ENCODE measurements at places on chromosomes 6 and 20. TPM values are rescaled to one million over a fixed set of nuclear protein-coding genes. Genes with fewer than 3 reads are reported as not detected.
A peak's percentile ranks its signal among the peaks of the same experiment; 100 is the strongest.

The SLC22A2 gene
- not detected for total RNA-seq

The CLPSL2 gene
- total RNA-seq, result not detected

The HCK gene
- total RNA-seq, result 0.61 TPM

The C20orf144 gene
- total RNA-seq, result 0.39 TPM

The OR2H1 gene
- not detected for total RNA-seq

The SRC gene
- total RNA-seq, result 5.6 TPM

The MAS1 gene
- not detected for total RNA-seq

The PSORS1C2 gene
- not detected for total RNA-seq

The HSPA1B gene
- 49.0 TPM for total RNA-seq

The OR2H2 gene
- not detected for total RNA-seq

The CFAP61 gene
- not detected for total RNA-seq

The LY6G6F gene
- not detected for total RNA-seq

DNA sequence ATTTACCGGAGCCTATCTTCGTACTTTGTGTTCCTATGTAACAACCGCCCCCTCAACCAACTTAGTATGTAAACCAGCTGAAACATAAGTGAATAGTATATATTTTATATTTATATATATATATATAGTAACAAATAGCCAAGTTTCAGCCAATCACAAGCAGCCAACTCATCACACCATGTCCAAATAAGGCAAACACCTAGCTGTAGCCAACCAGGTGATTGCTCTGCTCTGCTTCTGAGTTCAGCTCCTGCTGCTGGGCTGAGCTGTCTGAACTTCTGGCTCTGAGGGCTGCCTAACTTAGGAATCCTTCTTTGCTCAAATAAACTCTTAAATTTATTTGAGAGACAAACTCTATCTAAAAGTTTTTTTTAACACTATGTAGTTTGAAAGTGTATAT is 101.6 kb upstream of the SOX4 start:
- no peaks in the 10 kb centered on the region for H3K27me3 ChIP-seq
- H3K27ac ChIP-seq, result no peak overlapping the region
- no peak for DNase-seq
- no peak overlapping the region for H3K4me3 ChIP-seq

DNA sequence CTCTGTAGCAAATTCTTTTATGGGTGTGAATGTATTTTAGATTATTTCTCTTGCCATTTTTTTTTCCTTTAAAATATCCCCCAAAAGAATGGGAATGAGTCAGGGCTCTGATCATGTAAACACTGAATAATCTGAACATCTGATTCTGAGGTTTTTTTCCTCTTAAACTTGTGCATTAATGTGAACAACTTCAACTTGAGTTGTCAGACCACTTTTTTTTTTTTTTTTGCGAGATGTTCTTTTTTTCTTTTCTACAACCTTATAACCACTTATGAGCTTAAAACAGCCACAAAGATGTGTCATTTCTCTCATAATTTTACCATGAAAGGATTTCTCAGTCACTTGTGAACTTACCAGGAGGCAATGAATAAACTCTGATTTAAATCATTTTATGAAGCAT is 85.3 kb downstream of the TBC1D7 start:
- no peak for DNase-seq
- peaks cover 2% of the 10 kb centered on the region for H3K36me3 ChIP-seq

DNA sequence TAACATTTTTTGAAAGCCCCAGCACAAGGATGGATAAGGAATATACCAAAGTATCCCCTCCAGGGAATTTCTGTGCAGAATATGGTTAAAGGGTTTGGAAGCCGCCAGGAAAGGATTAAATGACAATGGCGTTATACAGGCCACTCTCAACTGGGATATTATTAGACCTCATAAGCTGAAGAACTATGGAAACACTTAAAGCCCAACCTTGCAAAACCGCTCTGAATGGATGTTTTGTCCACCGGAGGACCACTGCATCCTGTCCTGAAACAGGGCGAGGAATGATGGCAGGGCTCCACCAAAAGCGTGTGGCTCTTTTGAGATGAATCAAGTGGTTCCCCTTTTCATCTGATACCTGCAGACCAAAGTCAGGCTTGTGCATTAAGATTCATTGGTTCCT is 32.4 kb downstream of the NFATC2 start:
- peaks cover 52% of the 10 kb centered on the region for H3K4me1 ChIP-seq
- H3K4me3 ChIP-seq, result no peak overlapping the region
- peaks cover 58% of the 10 kb centered on the region for H3K36me3 ChIP-seq

GRCh38 chr6:139728876-139729427 is 354.5 kb upstream of the CITED2 start:
- H3K27me3 ChIP-seq, result no peaks in the 10 kb centered on the region
- no peak overlapping the region for H3K27ac ChIP-seq
- no peak for DNase-seq
- no peaks in the 10 kb centered on the region for H3K4me1 ChIP-seq

DNA sequence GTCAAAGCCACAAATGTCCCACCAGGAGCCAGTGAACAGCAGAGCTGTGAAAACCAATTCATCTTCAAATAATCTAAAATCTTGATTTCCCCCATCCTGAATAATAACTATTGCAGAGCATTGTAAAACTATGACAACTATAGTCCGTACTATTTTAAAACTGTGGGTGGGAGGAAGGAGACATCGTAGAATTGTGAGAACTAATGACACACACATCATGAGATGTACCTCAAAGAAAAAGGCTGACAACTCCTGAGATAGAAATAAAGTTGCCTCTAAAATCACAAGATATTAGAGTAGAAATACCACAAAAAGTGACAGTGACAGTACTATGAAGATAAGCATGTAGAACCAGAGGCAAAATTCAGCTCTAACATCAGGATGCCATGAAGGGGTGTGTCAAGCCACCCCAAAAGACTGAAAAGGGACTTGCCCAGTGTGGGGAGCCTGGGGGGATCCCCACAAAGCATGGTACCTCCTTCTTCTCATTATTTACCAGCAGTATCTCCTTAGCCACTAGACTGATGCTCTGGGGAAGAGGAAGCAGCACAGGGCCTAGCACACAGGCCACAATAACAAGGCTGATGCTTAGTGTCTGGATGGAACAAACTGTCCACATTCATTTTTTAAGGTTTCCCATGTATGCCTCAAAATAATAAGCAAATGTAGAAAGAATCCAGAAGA is 13.4 kb downstream of the NAPB start:
- DNase-seq, result no peak
- H3K36me3 ChIP-seq, result peaks cover 8% of the 10 kb centered on the region
- H3K27me3 ChIP-seq, result no peaks in the 10 kb centered on the region
- no peak overlapping the region for H3K27ac ChIP-seq

- H3K36me3 ChIP-seq, result no peaks in the 10 kb centered on the region
- no peak overlapping the region for H3K4me3 ChIP-seq
- DNase-seq, result no peak
- peaks cover 23% of the 10 kb centered on the region for H3K27me3 ChIP-seq
- peaks cover 15% of the 10 kb centered on the region for H3K4me1 ChIP-seq
- H3K27ac ChIP-seq, result no peak overlapping the region
Observed at GRCh38 chr6:45665859-45666258, 288.1 kb upstream of the SUPT3H start.

- H3K27me3 ChIP-seq, result no peaks in the 10 kb centered on the region
- H3K4me3 ChIP-seq, result no peak overlapping the region
- peaks cover 15% of the 10 kb centered on the region for H3K4me1 ChIP-seq
Observed at GRCh38 chr6:14312587-14312986, 195.0 kb downstream of the CD83 start.

GRCh38 chr20:58000861-58001260 is 227.6 kb downstream of the ANKRD60 start:
- H3K36me3 ChIP-seq, result no peaks in the 10 kb centered on the region
- H3K27me3 ChIP-seq, result peaks cover 21% of the 10 kb centered on the region
- DNase-seq, result no peak
- H3K4me3 ChIP-seq, result no peak overlapping the region

GRCh38 chr6:19443411-19443810 is 393.8 kb upstream of the ID4 start:
- no peaks in the 10 kb centered on the region for H3K4me1 ChIP-seq
- no peak overlapping the region for H3K4me3 ChIP-seq
- no peak for DNase-seq
- H3K27ac ChIP-seq, result no peak overlapping the region
- H3K36me3 ChIP-seq, result no peaks in the 10 kb centered on the region
- no peaks in the 10 kb centered on the region for H3K27me3 ChIP-seq

- no peaks in the 10 kb centered on the region for H3K36me3 ChIP-seq
- H3K4me3 ChIP-seq, result no peak overlapping the region
- H3K4me1 ChIP-seq, result no peaks in the 10 kb centered on the region
- H3K27ac ChIP-seq, result no peak overlapping the region
- H3K27me3 ChIP-seq, result no peaks in the 10 kb centered on the region
Observed at GRCh38 chr6:120273411-120273810, 923.9 kb upstream of the MAN1A1 start.

GRCh38 chr20:33005908-33006775 is 1.4 kb upstream of the BPIFB2 start:
- no peak for DNase-seq
- H3K4me3 ChIP-seq, result no peak overlapping the region
- peaks cover 4% of the 10 kb centered on the region for H3K36me3 ChIP-seq
- H3K27ac ChIP-seq, result no peak overlapping the region
- peaks cover 8% of the 10 kb centered on the region for H3K4me1 ChIP-seq

GRCh38 chr20:23520185-23520584 is 29.3 kb downstream of the CST8 start:
- H3K27me3 ChIP-seq, result peaks cover 2% of the 10 kb centered on the region
- no peaks in the 10 kb centered on the region for H3K4me1 ChIP-seq
- H3K36me3 ChIP-seq, result no peaks in the 10 kb centered on the region
- no peak overlapping the region for H3K27ac ChIP-seq

GRCh38 chr20:11221046-11221445 is 547.2 kb upstream of the JAG1 start:
- H3K27ac ChIP-seq, result no peak overlapping the region
- no peak overlapping the region for H3K4me3 ChIP-seq
- DNase-seq, result no peak
- H3K4me1 ChIP-seq, result no peaks in the 10 kb centered on the region

GRCh38 chr6:56488281-56488680 is 154.4 kb downstream of the DST start:
- H3K4me1 ChIP-seq, result no peaks in the 10 kb centered on the region
- no peak overlapping the region for H3K4me3 ChIP-seq
- no peak for DNase-seq
- peaks cover 6% of the 10 kb centered on the region for H3K27me3 ChIP-seq
- no peaks in the 10 kb centered on the region for H3K36me3 ChIP-seq

GRCh38 chr6:163962627-163963117 is 548.2 kb downstream of the QKI start:
- no peak for DNase-seq
- no peaks in the 10 kb centered on the region for H3K4me1 ChIP-seq
- H3K36me3 ChIP-seq, result no peaks in the 10 kb centered on the region
- H3K27me3 ChIP-seq, result peaks cover 2% of the 10 kb centered on the region
- no peak overlapping the region for H3K27ac ChIP-seq

- peaks cover 36% of the 10 kb centered on the region for H3K27me3 ChIP-seq
- DNase-seq, result peak; percentile 73
- peaks cover 2% of the 10 kb centered on the region for H3K4me1 ChIP-seq
- no peak overlapping the region for H3K4me3 ChIP-seq
- H3K27ac ChIP-seq, result peak overlapping the region; percentile 51
Observed at GRCh38 chr20:63178889-63179686, 36.8 kb downstream of the YTHDF1 start.

GRCh38 chr6:99341862-99342455 is 7.5 kb downstream of the FAXC start:
- no peaks in the 10 kb centered on the region for H3K36me3 ChIP-seq
- no peak for DNase-seq
- no peak overlapping the region for H3K4me3 ChIP-seq

- peaks cover 36% of the 10 kb centered on the region for H3K4me1 ChIP-seq
- H3K36me3 ChIP-seq, result peaks cover 24% of the 10 kb centered on the region
- DNase-seq, result no peak
- no peaks in the 10 kb centered on the region for H3K27me3 ChIP-seq
- H3K27ac ChIP-seq, result no peak overlapping the region
Observed at GRCh38 chr6:118667988-118668387, 16.6 kb upstream of the CEP85L start.

DNA sequence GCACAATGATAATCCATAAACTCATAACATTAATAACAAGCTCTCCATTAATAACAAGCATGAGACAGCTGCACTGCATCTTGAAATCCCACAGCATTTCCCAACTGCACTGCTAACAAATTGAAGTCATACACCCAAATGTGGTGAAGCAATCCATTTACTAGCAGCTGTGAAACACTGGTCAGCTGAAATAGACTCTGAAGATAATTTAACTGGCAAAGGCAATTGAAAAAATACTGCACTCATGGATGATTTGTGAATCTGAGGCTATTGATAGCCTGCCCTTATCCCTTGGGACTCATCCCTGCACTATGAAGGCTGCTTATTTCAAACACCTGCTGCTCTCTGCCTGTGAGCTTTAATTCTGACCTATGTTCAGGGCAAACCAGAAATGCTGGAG is 49.1 kb upstream of the PLCB1 start:
- no peaks in the 10 kb centered on the region for H3K4me1 ChIP-seq
- H3K27ac ChIP-seq, result no peak overlapping the region
- H3K4me3 ChIP-seq, result no peak overlapping the region
- no peak for DNase-seq
- H3K36me3 ChIP-seq, result no peaks in the 10 kb centered on the region

- no peak for DNase-seq
- H3K4me3 ChIP-seq, result no peak overlapping the region
- H3K4me1 ChIP-seq, result no peaks in the 10 kb centered on the region
- H3K27me3 ChIP-seq, result no peaks in the 10 kb centered on the region
- no peak overlapping the region for H3K27ac ChIP-seq
- H3K36me3 ChIP-seq, result no peaks in the 10 kb centered on the region
Observed at GRCh38 chr20:7912551-7912950, 27.7 kb downstream of the HAO1 start.

GRCh38 chr6:53641348-53641747 is 24.2 kb downstream of the KLHL31 start:
- no peak overlapping the region for H3K27ac ChIP-seq
- peaks cover 3% of the 10 kb centered on the region for H3K27me3 ChIP-seq
- H3K4me3 ChIP-seq, result no peak overlapping the region
- DNase-seq, result no peak
- H3K36me3 ChIP-seq, result peaks cover 3% of the 10 kb centered on the region

DNA sequence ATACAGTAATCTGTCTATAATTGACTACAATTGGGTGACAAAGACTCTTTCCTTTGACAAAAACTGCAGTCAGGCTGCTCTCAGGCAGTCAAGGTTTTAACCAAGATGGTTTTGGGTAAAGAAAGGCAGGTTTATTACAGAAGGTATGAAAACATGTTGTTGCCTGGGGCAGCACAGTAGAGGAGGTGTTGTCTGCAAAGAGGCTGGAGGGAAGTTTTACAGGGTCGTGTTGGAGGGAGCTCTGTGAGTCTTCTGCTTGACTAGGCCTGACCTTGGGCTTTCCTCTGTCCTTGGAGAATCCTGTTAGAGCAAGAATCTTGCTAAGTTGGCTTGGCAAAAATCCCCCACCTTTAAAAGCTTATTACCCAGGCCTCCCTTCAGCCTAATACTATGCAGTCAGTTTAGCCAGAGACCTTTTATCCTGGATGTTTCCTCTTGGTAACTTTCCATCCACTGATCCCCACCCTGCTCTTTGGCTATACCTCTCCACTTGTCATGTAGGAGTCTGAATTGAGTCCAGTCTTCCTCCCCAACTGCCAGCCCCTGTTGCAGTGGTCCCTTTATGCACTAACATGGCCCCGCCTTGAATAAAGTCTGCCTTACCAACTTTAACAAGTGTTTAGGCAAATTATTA is 143.0 kb upstream of the SLC22A16 start:
- H3K27me3 ChIP-seq, result no peaks in the 10 kb centered on the region
- no peak for DNase-seq
- no peak overlapping the region for H3K27ac ChIP-seq

- H3K4me1 ChIP-seq, result no peaks in the 10 kb centered on the region
- H3K27me3 ChIP-seq, result no peaks in the 10 kb centered on the region
- DNase-seq, result no peak
- H3K36me3 ChIP-seq, result peaks cover 1% of the 10 kb centered on the region
- H3K27ac ChIP-seq, result no peak overlapping the region
- H3K4me3 ChIP-seq, result no peak overlapping the region
Observed at GRCh38 chr6:38216451-38216850, 396.9 kb downstream of the ZFAND3 start.

Data from activated naive CD8-positive, alpha-beta T cell treated with anti-CD3 and anti-CD28 coated beads, Interleukin-2, amount 10 ng/mL, durations not matched to agents 7 days and 5 days (primary cell).